Hematopoietic multipotent progenitor cell (in vitro differentiated cells): ENCODE measurements at places on chromosomes 12 and 14. TPM values are rescaled to one million over a fixed set of nuclear protein-coding genes. Genes with fewer than 3 reads are reported as not detected.

- DNase-seq, result no peak
Measured at GRCh38 chr12:131075194-131075593, 121.5 kb downstream of the ADGRD1 start.

The CLEC12A gene
- 1.6 TPM for total RNA-seq

The ZNF385A gene
- total RNA-seq, result 4.6 TPM

DNA sequence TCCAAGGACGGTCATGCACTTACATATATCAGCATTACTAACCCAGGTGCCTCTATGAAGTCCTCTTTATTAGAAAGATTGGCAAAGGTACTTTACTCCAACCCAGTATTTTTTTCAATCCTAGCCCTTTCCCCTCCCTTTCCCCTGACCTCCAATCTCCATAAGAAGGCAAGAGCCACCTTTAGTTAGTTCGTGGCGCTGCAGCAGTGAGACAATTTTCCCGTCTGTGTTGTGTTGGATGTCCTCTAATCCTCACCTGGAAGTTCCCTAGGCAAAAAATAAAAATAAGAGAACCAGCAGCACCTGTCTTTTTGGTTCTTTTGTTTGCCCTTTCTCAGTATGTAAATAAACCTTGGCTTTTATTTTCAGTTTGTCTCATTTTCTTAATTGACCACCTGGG lies 439.6 kb upstream of the LRFN5 start:
- DNase-seq, result no peak

The MANSC1 gene
- total RNA-seq, result 4.6 TPM

The ETFBKMT gene
- total RNA-seq, result 2.4 TPM

DNA sequence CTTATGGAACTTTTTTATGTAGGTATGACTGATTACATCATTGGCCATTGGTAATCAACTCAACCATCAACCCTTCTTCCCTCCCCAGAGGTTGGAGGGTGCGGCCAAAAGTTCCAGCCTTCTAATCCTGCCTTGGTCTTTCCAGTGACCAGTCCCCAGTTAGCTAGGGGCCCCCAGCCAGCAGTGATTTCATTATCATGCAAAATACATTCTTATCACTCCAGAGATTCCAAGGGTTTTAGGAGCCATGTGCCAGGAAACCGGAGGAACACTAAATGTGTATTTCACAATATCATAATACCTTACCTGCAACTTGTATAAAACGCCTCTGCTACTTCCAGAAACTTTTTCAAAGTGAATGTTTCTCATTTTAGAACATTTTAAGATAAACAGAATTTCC lies 181.5 kb upstream of the PELI2 start:
- no peak for DNase-seq

GRCh38 chr12:29782871-29783772 lies 620 bp downstream of the TMTC1 start:
- peak; percentile 14 for DNase-seq

GRCh38 chr12:87952850-87953249 lies 76.4 kb downstream of the C12orf50 start:
- no peak for DNase-seq

- no peak for DNase-seq
Measured at GRCh38 chr12:20946732-20947131, 136.2 kb downstream of the SLCO1B3 start.

DNA sequence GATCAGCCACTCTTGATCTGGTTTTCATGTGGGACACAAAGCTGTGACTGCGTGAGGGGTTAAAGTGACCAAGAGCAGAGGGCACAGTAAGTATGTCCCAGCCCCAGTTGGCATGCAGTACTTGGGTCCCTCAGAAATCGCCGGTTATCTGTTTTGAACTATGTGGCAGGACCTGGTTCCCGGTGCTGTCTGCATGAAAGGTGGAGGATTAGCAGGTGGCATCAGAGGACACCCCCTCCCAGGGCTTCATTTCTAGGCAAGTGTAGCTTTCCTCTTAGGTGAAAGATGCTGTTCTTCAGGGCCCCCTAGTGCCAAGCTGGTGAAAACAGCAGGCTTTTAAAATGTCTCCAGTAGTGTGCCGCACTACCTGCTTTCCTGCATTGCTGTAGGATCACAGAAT lies 57.1 kb downstream of the ATG14 start:
- DNase-seq, result peak; percentile 61

DNA sequence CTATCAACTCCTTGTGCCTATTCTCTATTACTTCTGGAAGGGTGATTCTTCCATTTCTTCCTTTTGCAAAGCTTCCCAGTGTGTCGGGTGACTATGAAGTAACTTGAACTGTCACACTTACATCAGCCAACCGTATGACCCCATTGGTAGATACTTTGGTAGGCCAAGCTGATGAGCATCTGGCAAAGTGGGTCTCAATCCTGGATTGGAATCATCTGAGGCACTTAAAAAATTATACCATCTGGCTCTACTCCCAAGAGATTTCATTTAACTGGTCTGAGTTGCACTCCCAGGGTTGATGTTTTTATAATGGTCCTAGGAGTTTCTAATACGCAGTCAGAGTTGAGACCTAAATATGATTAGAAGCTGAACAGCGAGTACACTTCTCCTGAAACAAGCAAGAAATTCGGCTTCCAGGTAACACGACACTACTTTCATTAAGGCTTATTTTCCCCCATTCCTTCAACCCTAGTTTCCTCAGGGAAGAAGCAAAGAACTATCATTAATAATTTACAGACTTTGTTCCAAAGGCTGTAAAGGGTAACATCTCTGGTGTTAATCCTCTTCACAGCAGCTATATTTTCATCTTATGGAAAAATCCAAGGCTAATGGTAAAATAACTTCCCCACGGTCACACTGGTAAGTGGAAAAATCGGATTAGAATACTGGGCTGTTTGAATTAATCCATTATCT lies 76.8 kb downstream of the PDE6H start:
- no peak for DNase-seq

DNA sequence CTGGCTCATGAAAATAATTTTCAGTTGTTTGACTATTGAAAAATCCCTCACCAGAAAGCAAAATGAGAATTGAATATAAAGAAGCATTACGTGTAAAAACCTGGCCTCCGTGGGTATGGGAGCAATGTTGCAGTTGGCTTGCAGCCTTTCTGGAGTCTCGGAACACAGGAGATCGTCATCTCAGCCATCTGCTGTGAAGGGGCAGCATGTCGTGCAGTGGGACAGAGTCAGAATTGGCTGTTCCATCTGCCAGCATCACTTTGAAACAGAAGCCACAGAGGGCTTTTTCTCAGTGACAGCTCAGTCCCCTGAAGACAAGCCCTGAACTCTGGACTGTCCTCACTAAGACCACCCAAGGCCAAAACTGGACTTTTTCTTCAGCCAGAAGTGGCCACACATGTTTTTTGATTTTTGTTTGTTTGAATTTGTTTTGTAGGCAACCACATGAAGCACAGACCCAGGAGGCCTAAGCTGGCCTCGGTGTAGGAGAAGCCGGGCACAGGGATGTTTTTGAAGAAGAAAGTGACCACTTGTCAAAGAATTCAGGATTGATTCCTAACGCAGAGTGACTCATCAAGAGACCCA lies 170.8 kb upstream of the DYRK2 start:
- DNase-seq, result no peak

GRCh38 chr12:102880783-102881182 lies 36.3 kb downstream of the PAH start:
- DNase-seq, result no peak

The CIT gene
- 4.6 TPM for total RNA-seq

DNA sequence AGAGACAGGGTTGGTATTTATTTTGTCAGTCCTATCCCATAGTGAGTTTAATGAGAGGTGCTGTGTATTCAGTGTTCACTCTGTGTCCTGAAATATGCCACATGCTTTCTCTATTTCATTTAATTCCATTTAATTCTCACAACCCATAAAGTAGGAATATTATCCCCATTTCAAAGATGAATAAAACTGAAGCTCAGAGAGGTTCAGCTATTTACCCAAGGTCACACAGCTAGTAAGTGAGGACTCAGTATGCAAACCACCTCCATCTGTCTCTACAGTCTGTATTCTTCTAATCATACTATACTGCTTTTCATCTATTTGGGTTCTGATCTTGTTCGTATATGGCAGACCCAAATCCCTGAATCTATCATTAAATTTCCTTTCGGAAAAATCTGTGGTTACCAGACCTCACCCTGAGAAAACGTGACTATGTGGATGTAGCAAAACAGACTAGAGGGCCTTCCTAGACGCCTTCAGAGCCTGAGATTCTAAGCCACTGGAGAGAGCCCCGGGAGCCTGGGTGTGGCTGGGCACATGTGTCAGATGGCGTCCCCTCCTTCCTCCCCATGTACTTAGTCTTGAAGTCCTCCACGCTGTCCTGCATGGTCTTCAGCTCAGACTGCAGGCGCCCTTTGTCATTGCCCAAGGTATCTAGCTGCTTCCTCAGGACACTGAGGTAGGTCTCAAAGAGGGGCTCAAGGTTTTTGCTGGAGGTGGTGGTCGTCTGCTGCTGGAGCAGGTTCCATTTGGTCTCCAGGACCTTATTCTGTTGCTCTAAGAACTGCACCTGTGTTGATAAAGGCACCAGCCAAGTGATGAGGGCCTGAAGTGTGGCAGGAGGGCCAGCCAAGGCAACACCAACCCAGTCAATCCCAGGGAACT lies 2.5 kb downstream of the KRT4 start:
- DNase-seq, result no peak

The ARF3 gene
- total RNA-seq, result 73.5 TPM

DNA sequence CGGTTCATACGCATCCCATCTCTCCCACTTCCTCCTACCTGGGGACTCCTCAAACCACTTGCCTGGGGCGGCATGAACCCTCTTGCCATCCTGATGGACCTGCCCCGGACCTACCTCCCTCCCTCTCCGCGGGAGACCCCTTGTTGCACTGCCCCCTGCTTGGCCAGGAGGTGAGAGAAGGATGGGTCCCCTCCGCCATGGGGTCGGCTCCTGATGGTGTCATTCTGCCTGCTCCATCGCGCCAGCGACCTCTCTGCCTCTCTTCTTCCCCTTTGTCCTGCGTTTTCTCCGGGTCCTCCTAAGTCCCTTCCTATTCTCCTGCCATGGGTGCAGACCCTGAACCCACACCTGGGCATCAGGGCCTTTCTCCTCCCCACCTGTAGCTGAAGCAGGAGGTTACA lies 3.6 kb downstream of the WNT1 start:
- DNase-seq, result no peak

GRCh38 chr12:26198742-26199141 lies 3.4 kb downstream of the SSPN start:
- no peak for DNase-seq

The FAM181A gene
- total RNA-seq, result not detected

DNA sequence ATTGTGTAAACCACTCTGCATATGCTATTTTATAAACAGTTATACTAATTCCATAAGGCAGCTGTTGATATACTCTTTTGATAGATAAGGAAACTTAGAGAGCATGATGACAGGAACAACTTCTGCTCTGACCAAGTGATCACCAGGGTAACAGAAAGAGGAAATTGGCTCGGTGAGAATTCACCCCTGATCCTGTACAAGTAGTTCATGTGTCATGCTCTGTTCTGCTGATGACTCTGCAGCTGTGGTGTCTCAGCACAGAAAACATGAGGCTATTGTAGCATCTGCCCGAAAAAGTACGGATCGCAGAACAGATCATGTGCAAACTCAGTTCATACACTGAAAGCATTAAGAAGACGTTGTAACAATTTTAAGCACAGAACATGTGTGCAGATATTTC lies 345.0 kb downstream of the LRIG3 start:
- DNase-seq, result peak; percentile 9

- no peak for DNase-seq
Measured at GRCh38 chr12:3493859-3494176, 2.8 kb downstream of the PRMT8 start.

GRCh38 chr12:30829876-30830275 lies 75.1 kb upstream of the CAPRIN2 start:
- DNase-seq, result no peak

DNA sequence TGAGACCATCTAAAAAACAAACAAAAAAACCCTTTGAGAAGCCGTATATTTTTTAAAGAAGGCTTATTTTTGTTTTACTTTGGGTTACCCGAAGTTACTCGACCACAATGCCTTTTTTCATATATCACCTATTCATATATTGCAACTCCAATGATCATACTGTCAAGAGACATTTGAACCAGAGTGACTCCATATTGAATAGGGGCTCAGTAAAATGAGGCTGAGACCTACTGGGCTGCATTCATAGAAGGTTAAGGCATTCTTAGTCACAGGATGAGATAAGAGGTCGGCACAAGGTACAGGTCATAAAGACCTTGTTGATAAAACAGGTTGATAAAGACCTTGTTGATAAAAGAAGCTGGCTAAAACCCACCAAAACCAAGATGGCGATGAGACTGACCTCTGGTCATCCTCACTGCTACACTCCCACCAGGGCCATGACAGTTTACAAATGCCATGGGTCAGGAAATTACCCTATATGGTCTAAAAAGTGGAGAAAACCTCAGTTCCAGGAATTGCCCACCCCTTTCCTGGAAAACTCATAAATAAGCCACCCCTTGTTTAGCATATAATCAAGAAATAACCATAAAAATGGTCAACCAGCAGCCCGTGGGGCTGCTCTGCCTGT lies 50.0 kb upstream of the PKP2 start:
- no peak for DNase-seq

DNA sequence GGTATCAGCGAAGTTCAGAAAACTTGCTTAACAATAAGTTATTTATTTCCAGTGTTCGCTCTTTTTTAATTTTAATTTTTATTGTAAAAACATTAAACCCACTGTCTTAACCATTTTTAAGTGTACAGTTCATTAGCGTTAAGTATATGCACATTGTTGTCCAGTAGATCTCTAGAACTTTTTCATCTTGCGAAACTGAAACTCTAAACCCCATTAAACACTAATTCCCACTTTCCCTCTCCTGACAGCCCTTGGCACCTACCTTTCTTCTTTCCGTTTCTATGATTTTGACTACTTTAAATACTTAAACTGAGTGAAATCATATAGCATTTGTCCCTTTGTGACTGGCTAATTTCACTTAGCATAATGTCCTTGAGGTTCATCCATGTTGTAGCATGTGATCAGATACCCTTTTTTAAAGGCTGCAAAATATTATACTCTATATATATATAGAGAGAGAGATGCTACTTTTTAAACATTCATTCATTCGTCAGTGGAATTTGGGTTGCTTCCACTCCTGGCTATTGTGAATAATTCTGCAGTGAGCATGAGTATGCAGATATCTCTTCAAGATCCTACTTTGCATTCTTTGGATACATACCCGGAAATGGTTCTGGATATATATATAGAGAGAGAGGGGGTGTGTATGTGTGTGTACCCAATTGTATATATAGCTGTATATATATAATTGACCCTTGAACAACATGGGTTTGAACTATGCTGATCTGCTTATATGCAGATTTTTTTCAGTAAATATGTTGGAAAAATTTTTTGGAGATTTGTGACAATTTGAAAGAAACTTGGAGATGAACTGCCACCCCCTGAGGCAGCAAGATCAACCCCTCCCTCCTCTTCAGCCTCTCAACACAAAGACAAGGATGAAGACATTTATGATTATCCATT lies 74.7 kb upstream of the EVL start:
- no peak for DNase-seq
